ENCODE measurements at places on chromosomes 1 and 21.

GRCh38 chr21:15208786-15209185, 144.0 kb upstream of the NRIP1 start:
- DNase-seq: no peak

- DNase-seq: no peak
Observed at GRCh38 chr1:94011709-94012595, 102.7 kb upstream of the GCLM start.

DNA sequence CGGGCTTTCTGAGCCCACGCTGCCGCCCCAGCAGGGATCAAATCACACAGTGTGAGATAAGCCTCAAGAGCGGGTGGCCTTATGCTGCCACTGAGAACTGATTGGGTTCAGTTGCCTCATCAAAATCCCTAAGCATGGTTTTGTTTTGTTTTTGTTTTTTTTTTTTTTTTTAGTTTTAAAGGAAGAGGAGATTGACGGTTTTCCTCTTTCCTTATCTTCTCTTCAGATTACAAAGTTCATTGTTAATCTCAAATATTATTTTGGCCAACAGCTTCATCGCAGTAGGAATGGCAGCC, 651 bp downstream of the COA6 start:
- no peak for DNase-seq

- DNase-seq: no peak
Observed at GRCh38 chr1:8349961-8350360, 32.0 kb downstream of the SLC45A1 start.

GRCh38 chr1:170703591-170703990, 39.7 kb downstream of the PRRX1 start:
- DNase-seq: no peak

- no peak for DNase-seq
Observed at GRCh38 chr1:186202271-186202764, 172.7 kb downstream of the TPR start.

GRCh38 chr1:205504311-205505075, at the start of gene CDK18:
Gene CDK18, plus strand, starts transcription at chr1:205504669. Its CDS starts 18,499 bp downstream, at chr1:205523168.
- peak; percentile 77 for DNase-seq

GRCh38 chr1:7621334-7622219, 149.5 kb upstream of the VAMP3 start:
- no peak for DNase-seq

DNA sequence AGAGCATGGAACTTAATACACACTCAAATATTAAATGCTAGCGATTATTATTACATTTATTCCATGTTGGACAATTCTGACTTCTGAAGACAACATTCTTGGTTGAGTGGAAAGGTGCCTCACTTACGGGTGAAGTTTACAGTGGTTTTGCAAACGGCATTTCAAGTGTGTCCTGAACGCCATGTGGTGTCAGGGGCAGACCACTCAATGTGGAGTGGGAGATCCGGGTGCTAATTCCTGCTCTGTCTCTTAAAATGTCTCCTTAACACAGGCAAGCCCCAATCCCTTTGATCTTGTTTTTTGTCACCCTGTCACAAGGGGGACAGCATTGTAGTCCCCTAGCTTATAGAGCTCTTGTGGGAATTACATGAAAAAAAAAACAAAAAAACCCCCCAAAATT, 5.6 kb upstream of the TDRD10 start:
- DNase-seq: no peak

- DNase-seq: no peak
Observed at GRCh38 chr21:18970416-18970815, 566.8 kb upstream of the TMPRSS15 start.

- no peak for DNase-seq
Observed at GRCh38 chr1:219126377-219126776, 47.3 kb upstream of the LYPLAL1 start.

GRCh38 chr1:205179842-205180241, 31.7 kb downstream of the DSTYK start:
- DNase-seq: no peak

DNA sequence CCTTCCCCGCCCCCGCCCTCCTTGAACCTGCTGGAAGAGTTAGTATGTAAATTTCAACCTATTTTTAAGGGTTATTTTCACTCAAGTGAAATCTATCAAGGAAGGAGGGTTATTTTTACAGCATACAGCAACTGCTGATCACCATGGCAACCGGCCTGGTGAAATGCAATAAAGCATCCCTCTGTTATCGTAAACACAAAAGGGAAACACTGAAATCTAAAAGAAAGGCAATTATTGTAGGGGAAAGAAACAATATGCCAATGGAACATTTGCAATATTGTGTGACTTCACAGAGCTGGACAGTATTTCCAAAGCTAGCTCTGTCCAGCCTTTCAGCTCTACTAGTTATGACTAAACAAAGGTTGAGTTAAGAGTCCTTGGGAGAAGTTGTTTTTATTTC, 588.3 kb upstream of the PBX1 start:
- no peak for DNase-seq

DNA sequence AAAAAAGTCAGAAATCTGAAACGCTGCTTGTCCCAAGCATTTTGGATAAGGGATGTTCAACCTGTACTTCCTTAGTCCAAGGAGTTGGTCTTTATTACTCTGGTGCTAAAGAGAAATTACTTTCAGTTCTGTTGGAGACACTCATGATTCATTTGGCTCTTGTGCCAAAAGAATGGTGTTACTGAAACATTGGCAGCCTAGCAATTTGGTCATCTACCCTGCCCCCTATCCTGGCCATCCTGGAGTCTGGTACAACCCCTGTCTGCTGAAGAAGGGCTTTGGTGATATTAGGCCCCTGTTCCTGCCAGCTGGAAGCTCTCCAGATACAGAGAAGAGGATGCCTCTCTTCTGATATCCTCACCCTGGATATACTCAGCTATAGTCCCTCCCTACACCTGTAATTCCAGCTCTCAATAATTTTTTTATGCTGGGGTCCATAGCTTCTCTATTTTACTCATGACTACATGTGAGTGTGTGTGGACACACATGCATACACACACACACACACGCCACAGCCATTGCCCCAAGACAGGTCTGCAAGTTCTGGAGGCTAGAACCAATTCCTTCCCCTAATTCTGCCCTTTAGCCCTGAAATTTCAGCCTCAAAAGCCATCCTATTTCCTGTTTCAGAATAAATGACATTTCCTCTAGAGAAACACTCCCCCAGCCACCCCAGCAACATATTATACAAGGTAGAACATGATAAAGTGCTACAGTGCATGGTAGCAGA, 40.0 kb downstream of the LHX8 start:
- no peak for DNase-seq

GRCh38 chr1:3740042-3740441, 12.2 kb upstream of the CCDC27 start:
- no peak for DNase-seq

DNA sequence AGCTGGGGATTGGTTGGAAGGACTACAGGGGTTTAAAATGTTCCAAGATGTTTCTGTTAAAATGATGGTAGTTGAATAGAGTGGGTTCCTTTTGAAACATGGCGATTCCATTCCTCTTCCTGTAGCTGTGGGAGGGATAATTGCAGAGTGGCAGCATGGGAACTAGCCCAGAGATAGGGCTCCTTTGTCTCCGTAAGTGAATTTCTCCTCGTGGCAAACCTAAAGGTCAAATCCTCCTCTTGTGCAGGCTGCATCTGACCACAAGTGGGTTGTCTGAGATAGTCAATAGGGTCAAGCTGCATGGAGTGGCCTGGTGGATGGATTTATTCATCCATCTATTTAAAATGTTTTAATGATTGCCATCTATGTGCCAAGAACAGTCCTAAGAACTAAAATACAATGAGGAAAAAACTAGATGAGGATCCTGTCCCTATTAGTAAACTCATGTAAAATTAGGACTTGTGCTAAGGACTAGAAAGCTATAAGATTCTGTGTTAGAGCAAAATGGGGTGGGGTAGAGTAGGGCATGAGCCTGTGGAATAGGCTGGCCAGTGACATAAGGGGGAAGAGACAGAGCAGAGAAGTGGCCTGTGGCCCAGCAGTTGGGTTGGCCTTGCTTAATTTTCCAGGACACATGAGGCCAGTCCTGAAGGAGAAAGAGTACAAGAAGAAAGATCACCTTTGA, 89.1 kb upstream of the IVNS1ABP start:
- no peak for DNase-seq

GRCh38 chr1:54701996-54702395, 13.7 kb upstream of the TTC4 start:
- DNase-seq: no peak

DNA sequence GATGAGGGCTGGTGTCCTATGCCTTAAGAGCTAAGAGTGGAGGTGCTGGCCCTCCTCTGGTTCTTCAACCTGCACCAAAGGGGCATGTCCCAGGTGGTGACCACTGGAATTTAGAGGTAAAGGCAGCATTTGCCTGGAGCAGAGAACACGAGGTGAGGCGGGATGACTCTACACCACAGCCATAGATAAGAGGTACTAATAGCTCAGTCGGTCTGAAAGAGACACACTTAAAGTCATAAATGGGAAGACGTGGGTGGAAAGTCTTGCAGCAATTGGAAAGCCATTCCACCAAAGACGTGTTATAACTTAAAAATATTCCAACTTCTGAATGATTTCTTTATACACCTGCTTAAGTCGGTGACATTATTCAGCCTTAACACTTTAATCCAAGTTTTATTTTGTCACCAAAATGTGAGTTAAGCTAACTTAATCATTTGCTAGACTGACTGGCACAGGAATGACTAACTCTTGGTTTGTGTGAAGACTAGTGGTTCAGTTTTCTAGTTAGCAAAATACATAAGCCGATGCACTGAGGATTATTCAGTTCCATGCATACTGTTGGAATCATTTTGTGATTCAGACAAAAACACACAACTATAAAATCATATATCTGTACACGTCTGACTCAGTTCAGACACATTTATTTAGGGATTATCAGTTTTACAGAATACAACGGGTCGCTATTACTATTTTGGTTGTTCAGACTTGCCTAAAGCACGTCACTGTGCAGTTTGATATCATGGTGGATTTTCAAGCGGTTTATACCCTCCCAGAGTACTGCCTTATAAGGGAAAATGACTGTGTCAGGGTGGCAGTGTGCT, 4.6 kb upstream of the ETS2 start:
- DNase-seq: no peak

- no peak for DNase-seq
Observed at GRCh38 chr1:36590771-36591170, 108.1 kb upstream of the CSF3R start.

- DNase-seq: no peak
Observed at GRCh38 chr1:201614262-201615015, 75.5 kb downstream of the NAV1 start.

GRCh38 chr21:41411449-41412089, 14.5 kb upstream of the MX1 start:
- peak; percentile 2 for DNase-seq

DNA sequence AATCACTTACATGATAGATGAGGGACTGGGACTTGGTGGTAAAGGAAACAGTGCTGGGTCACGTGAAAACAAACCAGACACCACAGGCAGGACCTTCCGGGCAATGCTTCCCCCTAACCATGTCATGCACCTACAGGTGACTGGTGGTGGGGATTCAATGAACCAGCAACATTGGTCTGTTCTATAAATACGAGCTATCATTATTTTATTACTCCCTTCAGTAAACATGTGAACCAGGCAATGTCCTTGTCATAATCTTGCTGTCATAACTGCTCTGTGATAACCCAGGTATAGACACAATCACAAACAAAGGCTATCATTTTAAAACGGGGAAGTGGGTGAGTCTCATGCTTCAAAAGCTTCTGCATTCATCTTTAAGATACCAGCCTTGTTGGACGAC, 153.4 kb downstream of the CLIC6 start:
- no peak for DNase-seq

GRCh38 chr1:77465139-77465538, 183.3 kb downstream of the AK5 start:
- no peak for DNase-seq

- DNase-seq: no peak
Observed at GRCh38 chr1:179380299-179380698, 14.5 kb downstream of the AXDND1 start.

- no peak for DNase-seq
Observed at GRCh38 chr1:85116856-85117255, 68.6 kb upstream of the MCOLN3 start.

GRCh38 chr1:209218981-209219380, 364.5 kb upstream of the CAMK1G start:
- DNase-seq: no peak

GRCh38 chr1:34984793-34985608, at the start of gene TMEM35B:
Gene TMEM35B, minus strand, starts transcription at chr1:34985347. Its CDS starts 42 bp downstream, at chr1:34985305.
- DNase-seq: peak; percentile 71

- DNase-seq: no peak
Observed at GRCh38 chr1:33049371-33049770, 12.7 kb upstream of the AK2 start.

DNA sequence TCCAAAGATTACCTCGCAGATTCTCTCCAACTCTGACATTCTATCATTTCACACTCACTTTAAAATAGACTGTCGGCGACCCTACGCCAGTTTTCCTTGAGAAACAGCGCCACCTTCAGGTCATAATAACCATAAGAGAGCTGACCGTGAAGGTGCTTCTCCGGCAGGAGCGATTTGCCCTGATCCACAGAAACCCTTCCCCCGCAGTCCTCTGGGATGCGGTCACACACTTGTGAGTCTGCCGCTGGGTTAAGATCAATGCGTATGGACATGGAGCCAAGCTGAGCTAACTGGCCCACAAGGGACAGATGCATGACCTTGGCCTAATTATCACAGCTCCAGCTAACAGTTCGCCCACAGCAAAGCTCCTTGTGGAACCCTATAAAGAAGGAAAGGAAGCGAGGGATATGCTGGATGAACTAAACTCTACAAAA, 32.8 kb upstream of the IFNAR2 start:
- DNase-seq: peak; percentile 51
